ENCODE measurements at places on chromosomes 2 and 18.

DNA sequence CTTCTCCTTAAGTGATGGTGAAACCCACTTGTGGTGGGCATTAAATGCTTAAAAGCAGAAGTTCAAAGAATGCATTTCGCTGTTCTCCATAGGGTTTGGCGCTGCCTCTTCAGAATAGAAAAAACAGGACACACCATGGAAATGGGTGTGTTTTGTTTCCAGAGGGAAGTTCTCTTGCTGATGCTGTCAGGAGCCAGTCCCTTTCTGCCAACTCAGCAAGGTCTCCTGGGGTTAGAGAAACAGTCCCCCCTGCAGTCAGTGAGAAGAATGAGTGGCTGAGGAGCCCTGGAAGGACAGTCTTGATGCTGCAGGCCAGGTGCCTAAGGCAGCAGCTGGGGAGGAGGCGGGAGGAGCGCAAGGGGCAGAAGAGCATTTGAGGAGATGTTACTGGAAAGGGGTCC lies 37.8 kb upstream of the ASAP2 start:
- DNase-seq: no peak

DNA sequence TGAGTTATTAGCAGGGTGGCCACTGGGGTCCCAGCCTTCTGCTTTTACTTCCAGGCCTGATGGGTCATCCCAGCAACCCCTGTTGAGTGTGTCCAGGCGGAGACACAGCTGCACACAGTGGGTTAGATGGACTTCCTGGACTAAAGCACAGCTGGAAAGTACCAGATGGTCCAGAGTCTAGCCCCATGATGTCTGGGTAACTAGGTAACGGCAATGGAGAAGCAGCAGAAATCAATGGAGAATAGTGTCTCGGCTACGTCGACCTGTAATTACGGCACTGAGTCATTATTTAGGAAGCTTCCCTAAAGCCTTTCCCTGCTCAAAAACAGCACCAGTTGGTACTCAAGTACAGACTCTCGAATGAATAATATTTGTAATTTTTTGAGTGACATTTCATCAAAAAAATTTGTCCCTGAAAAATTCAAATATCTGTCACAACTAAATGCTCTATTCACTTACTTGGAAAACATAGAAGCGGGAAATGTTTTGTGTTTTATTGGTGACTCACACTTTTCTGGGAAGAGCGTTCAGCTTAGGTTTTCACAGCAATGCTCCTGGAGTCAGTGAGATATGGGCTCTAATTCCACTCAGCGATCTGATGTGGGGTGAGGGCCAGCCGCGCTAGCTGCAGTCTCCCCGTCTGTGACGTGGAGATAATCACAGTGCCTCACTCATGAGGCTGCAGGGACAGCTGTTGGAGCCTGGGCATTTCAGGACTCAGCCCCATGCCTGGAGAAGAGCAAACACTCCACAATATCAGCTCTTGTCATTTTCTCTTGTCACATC lies 16.2 kb upstream of the ARL4C start:
- DNase-seq: no peak

DNA sequence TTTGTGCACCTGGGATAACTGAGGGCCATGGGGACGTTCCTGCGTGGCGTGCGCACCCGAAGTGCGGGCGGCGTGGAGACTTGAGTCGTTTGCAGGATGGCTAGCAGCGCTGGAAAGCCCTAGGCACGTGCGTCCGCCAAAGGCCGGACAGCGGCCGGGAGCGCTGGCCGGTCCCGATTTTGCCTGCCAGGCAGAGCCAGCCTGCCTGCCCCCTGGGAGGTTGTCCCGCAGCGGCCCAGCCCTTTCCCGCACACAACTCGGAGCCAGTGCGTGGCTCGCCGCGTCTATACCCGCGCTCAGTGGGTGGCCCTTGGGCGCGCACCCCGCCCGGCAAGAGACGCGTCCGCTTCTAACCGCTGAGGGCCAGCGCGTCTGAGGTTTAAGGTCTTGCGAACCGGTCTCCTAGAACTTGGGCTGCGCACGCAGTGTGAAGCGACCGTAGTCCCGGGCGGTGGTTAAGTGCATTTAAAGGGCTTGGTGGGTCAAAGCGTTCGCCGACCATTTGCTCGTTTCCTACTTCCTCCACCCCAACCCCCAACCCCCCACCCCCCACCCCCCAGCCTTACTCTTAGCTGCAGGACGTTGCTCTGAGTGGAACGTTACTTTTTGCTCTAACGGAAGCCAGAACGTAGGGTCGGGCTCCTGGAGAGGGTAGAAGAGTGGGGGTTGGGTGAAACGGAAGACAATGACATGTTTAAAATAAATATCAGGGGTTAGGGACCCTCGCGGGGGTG lies 627 bp downstream of the CDCA7 start:
- peak; percentile 77 for DNase-seq

DNA sequence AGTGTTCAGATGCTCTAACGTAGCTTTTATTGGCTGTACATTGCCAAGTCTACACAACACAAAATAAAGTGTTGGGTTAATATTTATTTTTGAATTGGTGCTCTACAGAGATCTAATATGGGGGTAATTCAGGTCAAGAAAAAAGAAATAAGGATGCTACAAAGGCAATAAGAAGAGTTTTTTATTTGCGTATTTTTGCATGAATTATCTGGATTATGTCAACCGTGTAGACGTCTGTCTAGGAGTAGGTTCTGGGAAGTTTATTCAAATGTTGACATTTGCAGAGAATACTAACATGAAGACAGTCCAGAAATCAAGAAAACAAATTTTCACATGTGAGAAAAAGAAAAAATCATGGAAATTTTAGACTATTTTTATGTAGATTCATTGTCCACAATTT lies 876.7 kb upstream of the POU3F3 start:
- DNase-seq: no peak

- no peak for DNase-seq
These were observed 755 bp downstream of the SPAST start for GRCh38 chr2:32064021-32064601.

DNA sequence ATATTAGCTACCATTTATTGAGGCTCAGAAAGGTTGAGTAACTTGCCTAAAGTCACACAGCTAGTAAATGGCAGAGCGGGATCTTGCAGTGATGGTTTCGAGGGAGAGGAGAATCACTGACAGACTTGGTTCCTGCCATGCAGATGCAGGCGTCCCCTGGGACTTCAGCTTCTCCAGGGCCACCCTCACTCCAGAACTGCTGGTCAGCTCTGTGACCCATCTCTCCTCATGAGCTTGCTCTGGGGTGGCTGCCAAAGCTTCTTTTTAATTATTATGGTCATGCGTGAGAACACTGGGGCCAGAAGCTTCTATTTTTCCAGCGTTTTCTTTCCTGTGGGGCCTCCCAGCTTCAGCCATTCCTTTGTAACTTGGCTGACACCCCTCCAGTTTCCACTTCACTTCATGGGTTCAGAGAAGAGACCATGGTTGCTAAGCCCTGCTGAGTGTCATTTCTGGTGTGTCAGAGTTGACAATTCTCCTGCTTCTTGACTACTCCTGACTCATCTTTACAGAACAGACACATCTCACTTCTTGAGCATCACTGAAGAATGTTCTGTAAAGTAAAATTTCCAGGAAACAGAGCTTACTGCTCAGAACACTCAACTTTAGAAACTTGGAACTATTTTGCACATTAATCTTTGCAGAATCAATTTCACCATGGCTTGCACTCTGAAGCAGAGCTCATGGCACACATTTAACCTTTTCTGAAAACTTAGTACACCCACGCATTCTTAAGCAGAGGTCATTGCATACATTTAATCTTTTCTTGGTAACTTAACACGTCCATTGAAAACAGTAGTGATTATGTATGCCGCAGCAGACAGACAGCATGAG lies 70.4 kb downstream of the IL1R2 start:
- DNase-seq: no peak

- no peak for DNase-seq
These were observed 15.8 kb upstream of the BOD1L2 start for GRCh38 chr18:57131101-57131500.

DNA sequence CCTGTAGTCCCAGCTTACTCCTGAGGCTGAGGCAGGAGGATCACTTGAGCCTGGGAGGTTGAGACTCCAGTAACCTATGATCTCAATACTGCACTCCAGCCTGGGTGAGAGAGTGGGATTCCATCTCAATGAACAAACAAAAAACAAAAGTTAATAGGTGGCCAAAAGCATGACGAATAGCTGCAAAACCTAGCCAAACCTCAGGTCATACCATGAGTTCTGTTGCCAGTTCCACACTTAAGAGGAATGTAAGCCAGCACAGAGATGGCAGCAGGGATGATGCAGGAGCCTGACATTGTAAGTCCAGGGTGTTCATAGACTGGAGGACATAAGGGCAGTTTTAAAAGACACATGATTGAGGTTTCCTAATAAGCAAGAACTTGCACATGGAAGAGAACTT lies 55.3 kb upstream of the RMDN2 start:
- no peak for DNase-seq

DNA sequence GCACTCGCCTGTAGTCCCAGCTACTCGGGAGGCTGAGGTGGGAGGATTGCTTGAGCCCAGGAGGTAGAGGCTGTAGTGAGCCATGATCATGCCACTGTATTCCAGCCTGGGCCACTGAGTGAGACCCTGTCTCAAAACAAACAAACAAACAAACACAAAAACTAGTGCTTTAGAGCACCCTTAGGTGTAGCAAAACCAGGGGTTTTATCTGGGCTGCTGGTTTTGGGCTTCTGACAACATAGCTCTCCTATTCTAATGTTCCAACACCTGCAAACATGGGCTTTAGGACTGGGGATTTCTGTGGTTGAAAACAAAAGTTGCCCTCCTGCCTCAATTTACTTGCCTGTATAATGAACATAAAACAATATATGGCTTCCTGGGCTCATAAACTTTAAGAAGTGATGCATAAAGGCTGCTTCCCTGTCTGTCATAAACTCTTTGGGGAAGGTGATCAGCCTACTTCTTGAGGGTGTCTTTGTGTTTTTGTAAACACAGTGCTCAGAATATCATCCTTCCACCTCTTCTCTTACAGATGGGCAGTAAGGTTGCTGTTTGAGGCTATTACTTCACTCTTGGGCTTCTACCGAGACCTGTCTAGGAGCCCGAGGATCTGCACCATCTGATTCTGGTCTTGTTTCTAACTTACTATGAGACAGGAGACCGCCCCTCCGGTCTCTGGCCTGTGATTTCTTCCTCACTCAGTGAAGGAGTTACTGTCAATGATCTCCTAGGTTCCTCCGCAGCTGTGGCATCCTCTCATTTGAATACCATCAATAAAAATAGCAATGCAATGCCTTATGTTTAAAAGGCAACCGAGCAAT lies 246.5 kb downstream of the MYCN start:
- no peak for DNase-seq

DNA sequence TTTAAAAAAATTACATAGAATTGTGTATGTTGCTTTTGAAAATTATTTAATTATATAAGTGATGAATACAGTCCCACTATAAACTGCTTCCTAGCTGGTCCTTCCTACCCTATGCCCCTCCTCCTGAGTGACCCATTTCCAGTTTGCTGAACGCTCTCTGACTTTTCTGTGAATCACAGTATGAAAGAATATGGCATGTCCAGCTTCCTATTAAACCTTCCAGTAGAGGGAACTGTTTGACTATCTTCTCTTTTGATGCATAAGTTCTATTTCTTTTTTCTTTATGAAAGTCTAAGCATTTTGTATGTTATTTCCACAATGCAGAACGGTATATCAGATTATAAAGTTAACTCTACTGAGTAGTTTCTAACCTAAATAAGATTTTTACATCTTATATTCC lies 41.3 kb downstream of the PSMG2 start:
- DNase-seq: no peak

DNA sequence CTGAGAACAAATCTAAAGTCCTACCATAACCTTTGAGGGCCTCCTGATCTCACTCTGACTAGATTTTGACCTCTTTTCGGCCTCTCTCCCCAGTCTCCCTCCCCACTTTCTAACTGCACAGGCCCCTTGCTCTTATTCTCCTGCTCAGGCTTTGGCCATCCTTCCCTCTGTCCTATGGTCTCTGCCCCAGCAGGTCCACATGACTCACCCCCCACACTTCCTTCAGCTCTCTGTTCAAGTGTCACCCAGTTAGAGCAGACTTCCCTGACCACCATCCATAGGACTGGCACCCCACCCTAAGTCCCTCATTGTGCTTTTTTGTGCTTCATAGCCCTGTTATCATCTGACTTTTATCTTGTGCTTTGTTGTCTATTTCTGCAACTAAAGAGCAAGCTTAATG lies 41.2 kb upstream of the NT5C1B start:
- no peak for DNase-seq

DNA sequence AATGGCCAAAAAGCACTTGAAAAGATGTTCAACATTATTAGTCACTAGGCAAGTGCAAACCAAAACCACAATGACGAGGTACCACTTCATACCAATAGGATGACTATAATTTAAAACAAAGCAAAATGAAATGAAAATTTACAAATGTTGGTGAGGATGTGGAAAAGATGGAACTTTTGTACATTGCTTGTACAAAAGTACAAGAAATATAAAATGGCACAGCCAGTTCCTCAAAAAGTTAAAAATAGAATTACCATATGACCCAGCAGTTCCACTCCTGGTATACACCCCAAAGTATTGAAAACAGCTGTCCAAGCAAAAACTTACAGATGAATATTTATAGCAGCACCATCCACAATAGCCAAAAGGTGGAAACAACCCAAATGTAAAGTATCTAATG lies 107.8 kb upstream of the XPO1 start:
- DNase-seq: no peak

DNA sequence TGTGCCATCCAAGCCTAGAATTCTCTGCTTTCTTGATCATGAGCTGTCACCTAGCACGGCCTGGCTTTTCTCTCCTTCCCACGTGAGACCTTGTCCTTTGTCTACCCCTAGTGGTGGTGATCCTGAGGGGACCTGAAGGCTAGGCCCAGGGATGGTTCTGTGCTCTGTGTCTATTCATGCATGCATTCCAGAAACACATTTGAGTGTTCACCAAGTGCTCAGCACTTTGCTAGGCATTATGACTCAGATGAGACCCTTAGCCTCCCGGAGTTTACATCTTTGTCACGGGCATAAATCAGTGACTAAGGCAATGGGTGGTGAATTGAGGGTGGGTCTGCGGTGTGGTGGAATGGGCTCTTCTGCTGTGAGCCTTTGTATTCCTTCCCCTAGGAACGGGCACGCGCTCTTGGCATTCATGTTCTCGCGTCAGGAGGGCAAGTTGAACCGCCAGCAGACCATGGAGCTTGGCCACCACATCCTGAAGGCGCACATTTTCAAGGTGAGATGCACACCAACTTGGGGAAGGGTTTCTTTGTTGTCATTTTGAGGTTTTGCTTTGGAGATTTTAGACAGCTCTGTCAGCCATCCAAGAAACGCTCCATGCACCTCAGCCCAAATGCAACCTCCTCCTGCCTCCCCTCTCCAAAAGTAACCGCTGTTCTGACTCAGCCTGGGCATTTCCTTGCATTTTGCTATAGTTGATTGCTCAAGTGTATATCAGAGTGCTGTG lies 100.9 kb downstream of the WDSUB1 start:
- DNase-seq: no peak

GRCh38 chr2:196239622-196240587 lies 68.5 kb upstream of the STK17B start:
- peak; percentile 86 for DNase-seq

- DNase-seq: no peak
These were observed 24.5 kb upstream of the ALPP start for GRCh38 chr2:232354069-232354468.

Data from Right ventricle myocardium inferior (tissue), 1 donor.